RWPE1 (cell line): ENCODE measurements at places on chromosomes 3 and 15.
A peak's percentile ranks its signal among the peaks of the same experiment; 100 is the strongest.

DNA sequence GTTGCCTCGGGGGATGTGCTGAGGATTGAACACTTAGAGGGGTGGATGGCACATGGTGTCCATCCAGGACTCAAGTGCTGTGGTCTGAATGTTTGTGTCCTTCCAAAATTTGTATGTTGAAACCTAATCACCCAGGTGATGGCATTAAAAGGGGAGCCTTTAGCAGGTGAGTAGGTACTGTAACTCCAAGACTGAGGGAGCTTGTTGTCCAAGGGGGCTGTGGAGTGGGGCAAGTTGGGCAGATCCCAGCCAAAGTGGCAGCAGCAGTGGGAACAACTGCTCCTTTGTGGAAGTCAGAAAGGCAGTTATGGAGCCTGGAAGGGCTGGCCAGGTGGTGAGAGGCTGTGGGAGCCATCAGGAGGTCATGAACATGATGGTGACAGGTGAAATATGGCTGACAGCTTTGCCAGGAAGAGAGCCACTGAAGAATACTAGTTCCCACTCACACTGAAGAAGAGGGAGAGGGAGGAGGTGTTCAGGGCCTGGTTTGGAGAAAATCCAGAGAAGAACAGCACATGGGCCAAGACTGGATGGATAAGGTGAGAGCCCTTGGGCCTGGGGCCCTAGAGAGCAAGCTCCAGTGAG is 385.6 kb downstream of the CACNA2D3 start:
- DNase-seq: no peak

DNA sequence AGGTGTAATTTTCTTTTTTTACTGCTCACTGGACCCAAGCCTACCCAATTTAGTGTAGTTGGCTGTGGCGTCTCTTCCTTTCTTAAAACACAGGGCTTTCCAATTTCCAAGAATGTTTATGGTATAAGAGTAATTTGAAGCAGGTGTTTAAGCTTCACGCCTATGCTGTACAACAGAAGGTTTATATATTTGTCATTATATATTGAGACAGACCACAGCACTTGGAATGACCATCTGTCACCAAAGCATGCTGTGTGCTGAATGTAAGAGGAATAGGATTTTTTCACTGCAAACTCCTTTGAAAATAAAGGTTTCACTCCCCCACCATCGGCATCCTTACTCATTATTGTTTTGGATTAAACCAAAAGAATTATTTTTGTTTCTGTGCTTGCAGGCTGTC is 325.7 kb downstream of the OTOL1 start:
- no peak for DNase-seq

DNA sequence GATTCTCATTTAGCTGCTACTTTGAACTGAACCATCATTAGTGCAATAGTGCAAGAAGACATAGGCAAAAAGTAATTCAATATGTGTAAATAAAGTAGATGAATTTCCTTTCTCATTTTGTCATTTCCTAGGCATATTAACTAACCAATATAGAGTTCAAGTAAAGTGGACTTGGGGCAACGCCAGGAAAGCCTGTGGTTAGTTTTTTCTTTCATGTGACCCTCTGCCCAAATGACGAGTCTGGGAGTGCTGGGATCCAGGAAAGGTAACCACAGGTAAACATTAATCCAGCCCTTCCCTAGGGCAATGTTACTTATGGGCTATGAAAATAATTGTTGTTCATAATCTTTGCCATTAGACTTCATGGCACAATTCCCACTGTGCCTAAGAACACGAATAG is 181.0 kb downstream of the VPS13C start:
- DNase-seq: peak; percentile 22

GRCh38 chr3:171569571-171570132 is 109.4 kb upstream of the TNIK start:
- no peak for DNase-seq

DNA sequence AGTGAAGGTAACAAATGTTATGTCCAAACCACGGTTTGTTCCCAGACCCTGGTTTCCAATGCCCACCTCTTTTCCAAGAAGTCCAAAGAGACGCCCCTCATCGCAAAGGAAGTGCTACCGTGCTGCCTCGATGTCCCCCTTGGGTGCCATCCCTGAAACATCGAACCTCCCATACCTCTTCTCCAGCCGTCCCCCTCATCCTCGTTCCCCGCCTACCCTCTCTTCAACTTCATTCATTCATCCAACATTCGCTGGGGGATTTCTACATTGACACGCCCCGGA is 467 bp downstream of the TIPIN start:
- no peak for DNase-seq

DNA sequence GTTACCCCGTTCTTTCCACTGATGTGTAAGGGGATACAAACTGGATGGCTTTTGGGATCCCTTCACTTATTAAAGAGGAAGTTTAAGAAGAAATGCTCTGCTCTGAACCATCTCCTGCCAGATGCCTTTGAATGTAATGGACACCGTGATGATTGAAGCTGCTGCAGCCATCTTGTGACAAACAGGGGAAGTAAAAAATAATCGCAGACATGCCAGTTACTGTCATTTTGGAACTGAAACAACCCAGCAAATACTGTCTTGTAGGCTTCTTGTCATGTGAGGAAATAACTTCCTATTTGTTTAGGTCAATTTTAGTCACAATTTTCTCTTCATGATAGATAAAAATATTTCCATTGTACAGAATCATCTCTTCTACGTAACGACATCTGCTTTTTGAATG is 224.0 kb downstream of the CHL1 start:
- no peak for DNase-seq

DNA sequence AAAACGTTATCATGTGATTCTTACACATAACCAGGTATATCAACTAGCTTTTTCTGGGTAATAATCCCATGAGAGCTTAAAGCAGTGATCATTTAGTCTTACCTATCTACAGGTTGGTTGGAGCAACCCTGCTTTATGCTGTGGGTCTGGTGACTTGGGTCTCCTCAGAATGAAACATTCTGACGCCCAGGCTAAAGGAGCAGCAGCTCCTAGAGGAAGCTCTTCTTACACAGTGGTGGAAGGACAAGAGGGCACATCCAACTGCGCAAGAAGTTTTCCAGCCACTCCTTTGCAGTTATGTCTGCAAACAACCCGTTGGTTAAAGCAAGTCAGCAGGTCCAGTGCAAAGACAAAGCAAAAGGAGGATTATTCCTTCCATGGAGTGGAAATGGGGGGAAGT is 377.5 kb downstream of the EDEM1 start:
- DNase-seq: no peak

DNA sequence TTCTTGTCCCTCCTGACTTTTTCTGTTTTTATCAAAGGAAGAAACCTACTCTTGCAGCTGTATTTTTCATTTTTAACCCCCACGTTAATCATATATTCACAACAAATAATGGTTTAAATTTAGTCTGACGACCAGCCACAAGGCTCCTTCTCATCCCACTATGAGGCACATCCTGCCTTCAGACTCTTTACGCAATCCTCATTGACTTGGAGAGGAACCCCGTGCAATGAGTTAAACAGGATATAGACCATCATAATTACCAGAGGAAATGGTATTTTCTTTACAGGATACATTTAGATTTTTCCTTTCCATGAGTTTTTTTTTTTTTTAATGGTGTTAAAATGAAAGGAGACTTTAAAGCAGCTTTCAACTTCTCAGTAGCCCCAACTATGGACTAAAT is 68.5 kb downstream of the WWTR1 start:
- peak; percentile 39 for DNase-seq

DNA sequence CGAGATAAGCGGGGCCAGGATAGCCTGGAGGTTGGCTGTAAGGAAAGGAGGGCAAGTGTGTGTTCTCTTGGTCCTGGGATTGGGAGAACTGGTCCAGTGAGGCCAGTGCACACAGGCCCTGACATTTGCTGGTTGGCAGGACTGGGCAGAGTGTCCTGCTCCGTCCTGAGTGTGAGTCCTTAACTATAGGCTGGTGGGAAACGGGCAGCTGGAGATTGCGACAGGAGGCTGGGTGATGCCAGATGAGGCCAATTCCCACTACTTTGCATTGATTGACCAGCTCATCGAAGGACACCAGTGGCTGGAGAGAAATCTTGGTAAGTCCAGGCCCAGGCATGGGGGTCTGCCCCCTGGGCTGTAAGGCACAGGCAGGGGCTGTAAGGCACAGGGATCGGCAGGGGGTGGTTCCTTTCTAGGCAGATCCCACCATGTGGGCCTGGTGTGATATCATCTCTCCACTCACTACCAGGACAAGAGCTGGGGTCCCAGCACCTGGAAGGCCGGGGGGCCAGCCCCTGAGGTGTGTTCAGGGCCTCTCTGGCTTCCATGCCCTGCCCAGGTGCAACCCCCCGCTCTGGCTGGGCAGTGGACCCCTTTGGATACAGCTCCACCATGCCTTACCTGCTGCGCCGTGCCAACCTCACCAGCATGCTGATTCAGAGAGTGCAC is 3.2 kb downstream of the MAN2A2 start:
- no peak for DNase-seq
